ENCODE measurements at places on chromosomes 11 and 22.

- no peak for DNase-seq
These were observed 312.9 kb downstream of the MN1 start for GRCh38 chr22:27488456-27489177.

GRCh38 chr22:35219012-35219411, 38.3 kb upstream of the HMGXB4 start:
- DNase-seq, result no peak

DNA sequence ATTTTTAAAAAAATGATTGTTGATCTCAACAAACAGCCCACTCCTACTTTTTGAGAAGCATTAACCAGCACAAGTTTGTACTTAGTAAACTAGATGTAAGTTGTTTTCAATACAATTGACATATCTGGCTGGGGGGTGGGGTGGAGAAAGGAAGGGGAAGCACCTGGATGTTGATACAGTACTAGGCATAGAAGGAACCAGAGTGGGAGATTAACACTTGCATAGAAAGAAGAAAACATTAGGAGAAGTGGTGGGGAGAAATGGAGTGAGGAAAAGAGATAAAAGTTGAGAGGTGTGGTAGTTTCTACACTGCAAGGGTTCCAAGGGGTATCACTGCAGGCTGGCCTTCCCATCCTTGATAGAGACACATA, 10.6 kb upstream of the GAB2 start:
- DNase-seq, result no peak

DNA sequence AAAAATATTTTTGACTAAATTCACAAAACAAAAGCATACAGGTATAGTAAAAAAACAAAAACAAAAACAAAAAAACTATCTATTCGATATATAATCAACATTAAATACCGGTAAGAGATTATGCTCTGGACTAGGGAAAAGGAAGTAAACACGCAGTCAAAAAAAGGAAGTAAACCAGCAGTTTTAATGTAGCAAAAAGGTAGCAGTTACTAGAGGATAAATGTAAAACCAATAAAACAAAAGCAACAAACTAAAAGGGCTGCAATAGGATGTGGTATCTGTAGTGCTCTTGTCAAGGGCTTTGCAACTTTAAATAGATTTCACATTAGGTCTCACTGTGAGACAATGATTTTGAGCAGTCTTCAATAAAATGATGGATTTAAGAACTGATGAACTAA, 2.4 kb downstream of the TRIM22 start:
- DNase-seq, result no peak

DNA sequence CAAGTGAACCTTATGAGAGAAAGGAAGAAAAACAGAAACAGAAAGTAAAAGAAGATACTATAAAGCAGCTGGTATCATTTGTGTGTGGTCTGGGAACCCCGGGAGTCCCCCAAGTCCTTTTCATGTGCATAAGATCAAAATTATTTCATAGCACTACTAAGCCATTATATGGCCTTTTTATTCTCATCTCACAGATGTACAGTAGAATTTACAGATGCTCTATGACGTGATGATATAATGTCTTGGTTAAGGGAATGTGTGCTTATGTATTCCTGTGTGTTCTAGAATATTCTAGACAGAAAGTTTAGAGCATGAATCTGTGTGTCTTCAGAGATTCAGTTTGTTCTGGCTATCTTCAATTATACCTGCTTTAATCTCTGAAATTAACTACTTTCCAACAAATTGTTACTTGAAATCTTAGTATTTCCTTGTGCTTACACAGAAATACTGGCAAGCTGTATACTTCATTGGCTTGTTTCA, 8.6 kb upstream of the TPP1 start:
- peak; percentile 78 for DNase-seq

- no peak for DNase-seq
These were observed 80.4 kb downstream of the MYEOV start for GRCh38 chr11:69374110-69374945.

- no peak for DNase-seq
These were observed 76.7 kb downstream of the TRIM29 start for GRCh38 chr11:120061036-120061760.

GRCh38 chr22:42895541-42895981, 38.5 kb upstream of the ARFGAP3 start:
- DNase-seq, result no peak

DNA sequence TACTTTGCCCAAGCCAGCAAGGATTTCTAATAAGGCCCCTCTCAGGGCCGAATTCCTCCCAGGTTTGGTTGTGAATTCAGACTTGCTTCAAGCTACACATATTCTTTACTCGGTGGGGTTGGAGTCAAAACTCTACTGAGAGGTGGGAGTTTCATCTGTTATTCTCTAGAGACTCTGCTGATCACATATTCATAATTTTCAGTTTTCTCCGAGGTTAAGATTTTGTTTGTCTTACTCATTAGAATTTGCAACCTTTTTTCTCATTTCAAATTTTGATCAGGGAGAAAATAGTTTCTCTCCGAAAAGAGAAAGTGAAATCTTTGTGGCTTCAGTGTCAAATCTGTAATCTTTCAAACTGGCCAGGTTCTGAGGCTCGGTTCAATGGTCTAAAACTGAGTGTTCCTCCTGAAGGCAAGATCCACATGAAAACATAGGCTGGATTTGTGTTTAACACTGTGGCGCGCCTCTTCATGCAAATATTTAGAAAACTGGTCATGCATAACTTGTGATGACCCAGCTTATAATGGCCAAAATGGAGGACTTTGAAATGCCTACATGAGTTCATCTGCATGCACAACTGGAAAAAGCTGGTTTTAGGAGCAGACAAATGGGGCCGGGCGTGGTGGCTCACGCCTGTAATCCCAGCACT, 21.5 kb upstream of the GSTP1 start:
- peak; percentile 79 for DNase-seq

DNA sequence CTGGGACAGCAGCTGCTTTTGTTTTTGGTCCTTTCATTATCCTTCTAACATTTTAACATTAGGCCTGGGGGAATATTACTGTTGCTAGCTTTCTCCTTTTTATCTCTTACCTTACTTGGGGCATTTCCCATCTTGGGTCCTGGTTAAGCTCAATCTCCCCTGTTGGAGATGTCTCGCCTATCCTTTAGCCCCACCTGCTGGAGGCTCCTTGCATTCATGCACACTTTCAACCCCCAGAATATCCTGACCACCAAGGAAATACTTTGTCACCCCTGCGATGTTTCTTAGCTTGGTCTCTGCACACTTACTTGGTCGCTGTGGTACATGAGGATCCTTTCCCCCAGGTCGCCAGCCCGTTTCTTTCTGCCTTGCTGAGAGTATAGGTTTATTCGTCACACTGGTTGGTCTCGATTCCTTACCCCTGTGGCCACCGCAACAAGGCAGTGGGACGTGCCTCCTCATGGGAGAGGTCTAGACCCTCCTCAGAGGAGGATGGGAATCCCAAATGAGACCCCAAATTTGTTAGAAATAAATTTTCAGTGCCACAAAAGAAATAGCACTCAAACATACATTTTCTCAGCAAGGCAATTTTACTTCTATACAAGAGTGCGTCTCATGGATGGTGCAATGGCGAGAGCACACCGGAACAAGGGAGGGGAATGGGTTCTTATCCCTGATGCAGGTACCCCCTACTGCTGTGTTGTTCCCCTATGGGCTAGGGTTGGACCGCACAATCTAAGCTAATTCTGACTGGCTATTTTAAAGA, 5.4 kb upstream of the TXN2 start:
- DNase-seq, result no peak

DNA sequence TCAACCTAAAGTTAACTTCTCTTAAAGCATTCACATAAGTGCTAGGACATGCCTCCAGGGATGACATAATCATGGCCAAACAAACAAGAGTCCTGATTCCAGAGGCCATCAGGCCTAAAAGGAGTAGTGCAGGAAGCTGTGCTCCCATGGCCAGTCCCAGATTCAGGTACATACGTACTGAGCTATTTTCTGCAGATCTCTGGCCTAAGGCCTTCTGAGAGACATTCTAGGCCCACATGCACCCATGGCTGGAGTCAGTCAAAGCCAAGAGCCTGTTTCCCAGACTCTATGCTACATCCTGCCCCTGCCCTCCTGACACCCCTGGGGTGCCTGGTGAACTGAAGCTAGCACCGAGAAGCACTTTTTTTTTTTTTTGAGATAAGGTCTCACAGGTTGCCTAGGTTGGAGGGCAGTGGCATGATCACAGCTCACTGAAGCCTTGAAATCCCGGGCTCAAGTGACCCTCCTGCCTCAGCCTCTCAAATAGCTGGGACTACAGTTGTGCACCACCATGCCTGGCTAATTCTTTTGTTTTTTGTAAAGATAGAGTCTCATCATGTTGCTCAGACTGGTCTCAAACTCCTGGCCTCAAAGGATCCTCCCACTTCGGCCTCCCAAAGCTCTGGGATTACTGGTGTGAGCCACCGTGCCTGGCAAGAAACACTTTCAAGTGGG, 553 bp downstream of the CD3D start:
- no peak for DNase-seq

DNA sequence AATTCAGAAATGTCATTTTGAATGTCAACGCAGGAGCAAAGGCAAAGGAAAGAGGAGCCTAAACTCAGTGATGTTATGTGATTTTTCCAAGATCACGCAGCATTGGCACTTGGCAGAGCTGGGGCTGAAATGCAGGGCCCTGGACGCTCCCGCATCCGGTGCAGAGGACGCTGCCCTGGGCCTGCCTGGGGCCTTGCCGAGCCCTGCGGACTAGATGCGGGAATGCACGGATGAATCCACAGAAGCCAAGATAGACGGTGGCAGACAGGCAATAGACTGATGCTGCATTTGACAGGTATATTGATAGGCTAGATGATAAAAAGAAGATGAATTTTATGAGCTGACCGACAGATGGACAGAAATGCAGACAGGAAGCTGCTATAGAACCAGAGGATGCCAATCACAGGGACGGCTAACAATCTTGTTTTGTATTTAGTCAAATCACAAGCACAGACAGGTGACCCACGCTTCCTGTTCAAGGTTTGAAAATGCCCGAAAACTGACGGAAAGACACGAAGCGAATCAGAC, 696 bp upstream of the MARK2 start:
- DNase-seq, result no peak

GRCh38 chr11:20617346-20618005, 18.1 kb downstream of the SLC6A5 start:
- DNase-seq, result no peak

DNA sequence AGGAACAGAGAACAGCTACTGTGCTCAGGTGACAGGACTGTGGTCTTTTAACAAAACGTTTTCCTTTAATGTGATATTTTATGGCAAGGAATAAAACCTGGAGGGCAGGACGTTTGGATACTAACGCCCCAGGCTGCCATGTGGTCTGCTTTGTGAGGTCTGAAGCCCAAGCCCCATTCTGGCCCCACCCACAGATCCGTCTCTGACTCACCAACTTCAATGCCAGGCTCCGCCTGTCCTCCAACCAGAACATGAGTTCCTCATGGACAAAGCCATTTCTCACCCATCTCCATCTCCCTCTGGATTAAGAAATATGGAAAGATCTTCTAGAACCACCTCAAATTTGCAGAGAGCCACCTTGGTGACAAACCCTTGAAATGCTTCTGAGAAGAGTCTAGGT, 148.8 kb downstream of the CRYBB2 start:
- no peak for DNase-seq

GRCh38 chr11:69101115-69101791, 52.5 kb downstream of the TPCN2 start:
- DNase-seq, result peak; percentile 90

GRCh38 chr11:61335355-61335710, 2.3 kb downstream of the TKFC start:
- DNase-seq, result no peak

Measured in GM13976 (cell line).